Cardiac fibroblast (primary cell): ENCODE measurements at places on chromosomes 7 and 10.

- no peak for DNase-seq
Measured at GRCh38 chr7:154832557-154833138, 170.3 kb downstream of the PAXIP1 start.

DNA sequence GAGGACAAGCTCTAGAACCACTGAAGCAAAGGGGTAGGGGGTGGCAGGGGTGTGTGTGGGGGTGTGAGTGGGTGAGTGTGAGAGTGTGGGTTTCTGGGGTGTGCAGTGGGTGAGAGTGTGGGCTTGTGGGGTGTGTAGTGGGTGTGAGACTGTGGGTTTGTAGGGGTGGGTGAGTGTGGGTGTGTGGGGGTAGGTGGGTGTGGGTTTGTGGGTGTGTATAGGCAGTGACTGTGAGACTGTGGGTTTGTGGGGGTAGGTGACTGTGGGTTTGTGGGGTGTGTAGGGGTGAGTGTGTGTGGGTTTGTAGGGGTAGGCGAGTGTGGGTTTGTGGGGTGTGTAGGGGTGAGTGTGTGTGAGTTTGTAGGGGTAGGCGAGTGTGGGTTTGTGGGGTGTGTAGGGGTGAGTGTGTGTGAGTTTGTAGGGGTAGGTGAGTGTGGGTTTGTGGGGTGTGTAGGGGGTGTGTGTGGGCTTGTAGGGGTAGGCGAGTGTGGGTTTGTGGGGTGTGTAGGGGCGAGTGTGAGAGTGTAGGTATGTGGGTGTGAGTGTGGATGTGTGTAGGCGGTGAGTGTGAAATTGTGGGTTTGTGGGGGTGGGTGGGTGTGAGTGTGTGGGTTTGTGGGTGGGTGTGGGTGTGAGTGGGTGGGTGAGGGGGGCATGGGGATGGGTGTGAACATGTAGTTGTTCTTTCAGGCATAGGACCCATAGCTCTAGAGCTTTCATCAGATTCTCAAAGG is 8.8 kb downstream of the NOS3 start:
- no peak for DNase-seq

DNA sequence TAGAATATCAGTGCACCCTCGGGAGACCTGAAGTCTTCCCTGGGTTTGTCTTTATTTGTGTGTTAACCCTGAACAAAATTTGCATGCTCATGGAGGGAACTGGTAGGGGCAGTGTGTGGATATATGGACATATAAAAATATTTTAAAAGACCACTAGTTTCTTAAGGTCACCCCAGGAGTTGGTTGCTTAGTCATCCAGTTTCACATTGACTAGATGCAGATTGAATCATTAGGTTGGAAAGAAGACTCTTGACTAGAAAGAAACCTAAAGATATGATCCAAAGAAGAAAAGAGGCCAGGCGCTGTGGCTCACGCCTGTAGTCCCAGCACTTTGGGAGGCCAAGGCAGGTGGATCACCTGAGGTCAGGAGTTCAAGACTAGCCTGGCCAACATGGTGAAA is 137.1 kb downstream of the KAT6B start:
- DNase-seq: no peak

GRCh38 chr10:82529062-82529461 is 654.1 kb downstream of the NRG3 start:
- no peak for DNase-seq

GRCh38 chr7:1104516-1105179 is 16.7 kb downstream of the GPER1 start:
- peak; percentile 4 for DNase-seq

DNA sequence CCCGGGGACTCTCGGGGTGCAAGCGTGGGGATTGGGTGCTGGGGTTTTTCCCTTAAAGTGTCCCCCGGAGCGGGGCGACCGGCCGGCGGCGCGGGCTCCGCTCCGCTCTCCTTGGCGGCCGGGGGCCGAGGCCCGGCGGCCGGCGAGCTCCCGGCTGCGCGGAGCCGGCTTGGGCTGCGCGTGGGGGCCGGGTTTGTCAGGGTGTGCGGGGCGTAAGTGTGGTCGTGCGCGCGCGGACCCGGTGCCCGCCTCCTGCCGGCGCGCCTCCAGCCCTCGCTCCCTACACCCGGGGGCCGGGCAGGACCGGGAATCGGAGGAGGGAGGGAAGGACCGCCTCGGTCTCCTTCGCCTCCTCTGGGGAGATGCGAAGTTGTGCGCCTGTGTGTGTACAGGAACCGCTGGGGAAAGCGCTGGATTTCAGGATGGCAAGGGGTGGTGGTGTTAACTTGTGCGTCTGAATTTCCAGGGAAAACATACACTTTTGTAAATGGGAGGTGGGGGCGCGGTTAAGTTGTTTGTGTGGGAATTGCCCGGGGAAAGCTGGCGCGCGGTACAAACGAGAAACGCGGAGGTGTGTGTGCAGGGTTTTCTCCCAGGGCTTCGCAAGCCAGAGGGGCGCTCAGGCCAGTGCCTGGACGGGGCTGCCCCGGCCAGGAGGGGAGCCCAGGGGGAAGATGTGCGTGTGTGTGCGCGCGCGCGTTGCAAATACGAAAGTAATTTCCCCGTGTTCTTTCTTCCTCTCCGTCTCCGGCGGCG is 737 bp downstream of the ZMIZ1 start:
- peak; percentile 61 for DNase-seq

GRCh38 chr7:54878339-54878738 is 119.3 kb upstream of the SEC61G start:
- peak; percentile 27 for DNase-seq

GRCh38 chr10:35356725-35357092 is 20.4 kb downstream of the CCNY start:
- DNase-seq: no peak

DNA sequence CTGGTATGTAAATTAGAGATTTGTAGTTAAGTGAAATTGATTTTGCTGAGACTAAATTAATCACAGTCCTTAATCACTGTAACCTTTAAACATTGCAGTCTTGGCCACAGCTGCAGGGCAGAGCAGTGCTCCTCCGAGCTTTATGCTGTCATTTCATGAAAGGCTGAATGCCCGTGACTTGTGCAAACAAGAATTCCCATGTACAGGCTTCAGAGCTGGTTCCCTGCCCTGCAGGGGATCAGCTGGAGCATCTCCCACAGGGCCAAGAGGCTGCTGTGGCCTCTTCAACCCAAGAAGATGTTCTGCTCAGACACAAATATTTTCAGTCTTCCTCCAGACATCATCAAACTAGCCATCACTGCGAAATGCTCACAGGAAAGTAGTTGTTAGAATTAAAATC is 419.1 kb downstream of the AUTS2 start:
- no peak for DNase-seq

DNA sequence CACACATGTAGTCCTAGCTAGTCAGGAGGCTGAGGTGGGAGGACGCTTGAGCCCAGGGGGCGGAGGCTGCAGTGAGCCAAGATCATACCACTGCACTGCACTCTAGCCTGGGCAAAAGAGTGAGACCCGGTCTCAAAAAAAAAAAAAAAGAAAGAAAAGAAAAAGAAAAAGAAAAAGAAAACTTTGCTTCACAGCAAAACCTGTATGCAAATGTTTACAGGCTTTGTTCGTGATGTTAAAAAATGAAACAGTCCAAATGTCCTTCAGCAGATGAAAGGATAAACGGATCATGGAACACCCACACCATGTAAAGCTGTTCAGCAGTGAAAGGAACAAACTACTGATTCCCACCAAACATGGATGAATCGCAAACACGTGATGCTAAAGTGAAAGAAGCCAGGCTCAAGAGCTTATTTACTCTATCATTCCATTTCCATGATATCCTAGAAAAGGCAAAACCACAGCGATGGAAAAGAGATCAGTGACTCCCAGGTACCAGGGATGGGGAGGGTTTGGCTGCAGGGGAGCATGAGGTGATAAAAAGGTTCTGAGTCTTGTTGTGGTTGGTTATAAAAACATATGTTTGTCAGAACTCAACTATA is 15.1 kb downstream of the LRRC20 start:
- DNase-seq: peak; percentile 43

DNA sequence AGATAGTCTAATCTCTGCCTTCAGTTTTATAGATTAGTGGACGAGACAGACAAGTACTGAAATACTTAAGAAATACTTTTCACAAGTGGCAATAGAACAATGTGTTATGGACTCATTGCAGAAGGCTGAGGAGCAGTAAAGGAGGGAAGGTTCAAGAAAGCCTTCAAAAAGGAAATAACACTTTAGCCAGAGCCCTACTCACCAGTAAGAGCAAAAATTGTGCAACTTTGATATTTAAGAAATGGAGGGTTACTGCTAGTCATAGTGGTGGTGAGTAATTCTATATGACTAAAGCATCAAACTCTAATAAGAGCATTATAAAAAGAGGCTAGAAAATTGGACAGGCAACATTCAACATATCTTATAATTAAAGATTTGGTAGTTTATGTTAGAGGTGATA is 28.8 kb downstream of the PTPN12 start:
- DNase-seq: peak; percentile 70

- no peak for DNase-seq
Measured at GRCh38 chr10:44387853-44388251, 3.0 kb upstream of the CXCL12 start.

GRCh38 chr10:3105166-3105565 is 37.8 kb downstream of the PFKP start:
- DNase-seq: no peak

- DNase-seq: no peak
Measured at GRCh38 chr7:142488842-142489241, 231.0 kb upstream of the PRSS58 start.

DNA sequence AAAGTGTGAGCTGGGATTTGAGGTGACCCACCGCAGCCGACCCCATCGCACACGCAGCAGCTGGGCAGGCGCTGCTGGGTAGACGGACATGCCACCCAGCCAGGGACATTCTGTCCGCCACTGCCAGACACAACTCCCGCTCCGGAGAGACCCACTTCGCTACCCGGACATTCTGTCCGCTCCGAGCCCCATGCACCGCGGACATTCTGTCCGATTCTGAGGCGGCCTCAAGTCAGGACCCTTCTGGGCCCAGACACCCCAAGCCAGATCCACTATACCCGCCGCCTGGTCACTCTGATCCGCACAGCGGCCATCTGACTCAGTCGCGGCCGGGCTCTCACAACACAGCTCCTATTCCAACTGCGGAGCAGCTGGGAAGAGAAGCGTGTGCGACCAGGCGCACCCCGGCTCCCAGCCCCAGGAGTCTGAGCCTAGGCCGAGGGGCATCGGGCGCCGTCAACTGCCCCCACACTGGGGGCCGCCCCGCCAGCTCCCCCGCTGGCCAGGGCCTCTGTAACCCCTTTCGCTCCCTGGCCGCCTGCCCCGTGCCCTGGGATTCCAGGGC is 763 bp downstream of the PITX3 start:
- DNase-seq: no peak

DNA sequence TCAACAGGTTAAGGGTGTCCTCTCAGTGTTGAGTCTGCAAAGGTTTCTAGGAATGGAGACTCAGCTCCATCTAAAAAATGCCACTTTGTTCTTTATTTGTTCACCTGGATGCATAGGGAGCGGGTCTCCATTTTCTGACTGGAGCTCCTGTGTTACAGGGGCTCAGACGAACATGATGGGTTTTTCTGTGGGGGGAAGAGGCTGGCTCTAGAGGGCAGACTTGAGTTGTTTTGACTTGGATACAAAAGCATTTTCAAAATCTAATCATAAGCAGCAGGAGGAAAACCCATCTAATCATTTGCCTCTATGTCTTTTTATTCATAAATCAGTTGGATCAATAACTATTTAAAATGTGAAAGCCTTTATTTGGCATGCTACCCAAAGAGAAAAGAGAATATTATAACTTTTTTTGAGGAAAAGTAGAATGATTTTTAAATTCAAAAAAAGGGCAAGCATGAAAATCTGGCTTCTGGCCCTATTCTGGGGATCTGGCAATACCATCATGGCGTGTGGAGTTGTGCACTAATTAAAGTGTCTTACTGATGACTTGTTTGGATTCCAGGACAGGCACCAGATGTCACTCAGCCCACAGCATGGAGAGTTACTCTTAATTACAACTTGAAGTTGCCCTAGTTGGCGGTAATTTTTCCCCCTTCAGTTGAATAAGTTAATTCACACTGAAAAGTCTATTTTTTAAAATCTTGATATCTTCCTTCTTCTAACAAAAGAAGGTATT is 594.9 kb downstream of the REEP3 start:
- DNase-seq: peak; percentile 36

GRCh38 chr7:91013078-91013477 is 251.2 kb upstream of the FZD1 start:
- DNase-seq: no peak

- no peak for DNase-seq
Measured at GRCh38 chr10:50575477-50576244, 48.1 kb downstream of the SGMS1 start.

- DNase-seq: no peak
Measured at GRCh38 chr7:146773506-146773905, 656.9 kb downstream of the CNTNAP2 start.

DNA sequence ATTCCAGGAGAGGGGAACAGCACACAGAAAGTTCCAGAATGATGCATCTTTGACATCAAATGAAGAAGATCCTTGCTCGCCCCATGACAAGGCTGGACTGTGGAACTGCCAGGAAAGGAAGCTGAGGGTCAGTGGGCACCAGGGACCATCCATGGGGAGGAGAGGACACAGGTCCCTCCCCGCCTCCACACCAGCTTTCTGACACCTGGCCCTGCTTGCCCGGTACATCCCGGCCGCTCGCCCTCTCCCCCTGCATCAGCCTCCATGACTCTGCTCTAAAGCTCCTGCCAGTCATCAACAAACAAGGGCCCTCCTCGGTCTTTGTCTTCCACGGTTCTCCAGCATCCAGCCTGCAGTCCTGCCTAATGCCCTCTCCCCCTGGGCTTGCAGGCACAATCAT is 222.3 kb downstream of the GRID1 start:
- no peak for DNase-seq
